ENCODE measurements at places on chromosomes 3 and 15.

DNA sequence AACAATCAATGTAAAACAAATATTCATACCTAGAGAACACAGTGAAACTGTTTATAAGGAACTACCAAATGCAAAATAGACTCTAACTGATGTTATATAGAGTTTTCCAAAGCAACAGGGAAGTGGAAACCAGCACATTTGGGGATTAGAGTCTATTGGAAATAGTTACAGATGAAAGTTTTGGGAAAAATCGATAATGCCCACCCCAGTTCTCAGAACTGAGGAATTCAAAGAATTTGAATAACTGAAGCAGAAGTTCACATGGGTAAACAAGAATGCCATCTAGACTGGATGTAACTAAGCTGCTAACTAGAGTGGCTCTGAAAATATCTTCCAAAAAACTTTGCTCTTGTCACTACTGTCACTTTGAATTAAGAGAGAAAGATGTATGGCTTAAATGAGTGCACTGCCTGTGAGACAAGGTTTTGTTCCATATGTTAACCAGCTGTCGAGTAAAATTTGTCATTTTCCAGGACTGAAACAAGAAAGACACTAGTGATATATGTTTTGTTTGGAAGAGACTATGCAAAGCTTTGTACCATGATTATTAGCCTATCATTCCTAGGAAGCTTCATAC lies 9.2 kb upstream of the DENND4A start:
- DNase-seq = no peak

DNA sequence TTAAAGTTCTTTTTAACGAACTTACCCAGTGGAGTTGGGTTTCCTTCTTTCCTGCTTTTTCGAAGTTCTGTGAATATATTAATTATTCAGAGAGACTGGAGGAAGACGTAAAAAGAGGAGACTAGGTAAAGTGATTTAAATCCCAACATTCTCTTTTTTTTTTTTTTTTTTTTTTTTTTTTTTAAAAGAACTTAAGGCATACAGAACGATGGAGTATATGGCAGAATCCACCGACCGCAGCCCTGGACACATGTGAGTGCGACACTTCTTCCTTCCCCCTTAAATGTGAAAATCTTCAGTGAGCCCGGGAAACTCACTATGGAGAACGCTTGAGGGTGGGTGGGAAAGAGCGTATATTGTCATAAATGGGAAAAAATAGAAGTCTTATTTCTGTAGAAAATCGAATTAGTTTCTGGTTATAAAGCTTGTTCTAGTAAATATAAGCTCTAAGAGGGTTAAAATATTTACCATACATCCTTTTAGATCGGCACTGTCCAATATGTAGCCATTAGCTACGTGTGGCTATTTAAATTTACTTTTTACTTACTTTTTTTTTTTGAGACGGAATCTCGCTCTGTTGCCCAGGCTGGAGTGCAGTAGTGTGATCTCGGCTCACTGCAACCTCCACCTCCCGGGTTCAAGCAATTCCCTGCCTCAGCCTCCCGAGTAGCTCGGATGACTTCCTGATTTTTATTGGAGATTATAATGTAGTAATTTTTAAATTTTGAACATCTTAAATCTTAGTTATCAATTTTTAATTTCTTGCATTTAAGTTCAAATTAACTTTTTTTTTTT lies 892 bp downstream of the NMD3 start:
- DNase-seq = peak; percentile 17

DNA sequence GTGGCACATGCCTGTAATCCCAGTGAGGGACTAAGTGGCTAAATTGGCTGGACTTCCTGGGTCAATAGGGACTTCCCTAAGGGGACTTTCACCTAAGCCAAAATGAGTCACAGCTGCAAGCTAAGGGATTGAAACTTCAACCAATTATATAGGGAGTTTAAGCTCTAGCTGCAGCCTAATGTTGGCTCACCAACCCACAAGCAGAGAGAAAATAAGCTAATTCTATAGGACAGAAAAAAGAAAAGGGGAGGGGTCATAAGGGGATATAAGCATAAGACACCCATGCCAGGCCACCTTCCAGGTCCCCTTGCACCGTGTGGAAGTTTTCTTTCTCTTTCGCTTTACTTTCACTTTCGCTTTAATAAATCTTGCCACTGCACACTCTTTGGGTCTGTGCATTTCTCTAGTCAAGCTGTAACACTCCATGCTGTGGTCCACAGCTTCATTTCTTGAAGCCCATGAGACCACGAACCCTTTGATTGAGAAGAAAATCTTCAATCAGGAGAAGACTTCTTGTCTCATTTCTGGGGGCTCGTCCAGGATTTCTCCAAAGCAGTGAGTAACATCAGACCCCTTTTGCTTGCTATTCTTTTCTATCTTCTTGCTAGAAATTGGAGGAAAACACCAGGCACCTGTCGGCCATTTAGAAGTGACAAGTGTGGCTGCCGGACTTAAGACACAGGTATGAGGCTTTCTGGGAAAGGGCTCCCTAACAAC lies 192.3 kb downstream of the IGSF11 start:
- DNase-seq = no peak

DNA sequence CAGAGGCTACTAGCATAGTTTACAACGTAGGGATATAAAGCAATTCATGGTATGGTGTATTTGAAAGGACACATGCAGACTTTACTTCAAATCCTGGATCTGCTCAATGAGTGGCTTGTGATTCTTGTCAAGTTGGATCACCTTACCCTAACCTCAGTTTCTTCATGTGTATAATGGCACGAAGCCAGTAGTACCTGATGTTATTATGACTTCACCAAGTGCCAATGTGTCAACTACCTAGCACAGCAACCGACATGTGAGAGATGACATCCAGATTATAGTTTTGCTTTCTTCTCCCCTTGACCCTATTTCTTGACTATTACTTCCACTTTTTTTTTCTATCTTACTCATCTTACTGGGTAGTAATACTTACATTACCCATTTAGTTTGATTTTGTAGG lies 304.5 kb downstream of the RBMS3 start:
- DNase-seq = no peak

GRCh38 chr15:53716909-53717876 lies 42.3 kb downstream of the WDR72 start:
- DNase-seq = no peak

DNA sequence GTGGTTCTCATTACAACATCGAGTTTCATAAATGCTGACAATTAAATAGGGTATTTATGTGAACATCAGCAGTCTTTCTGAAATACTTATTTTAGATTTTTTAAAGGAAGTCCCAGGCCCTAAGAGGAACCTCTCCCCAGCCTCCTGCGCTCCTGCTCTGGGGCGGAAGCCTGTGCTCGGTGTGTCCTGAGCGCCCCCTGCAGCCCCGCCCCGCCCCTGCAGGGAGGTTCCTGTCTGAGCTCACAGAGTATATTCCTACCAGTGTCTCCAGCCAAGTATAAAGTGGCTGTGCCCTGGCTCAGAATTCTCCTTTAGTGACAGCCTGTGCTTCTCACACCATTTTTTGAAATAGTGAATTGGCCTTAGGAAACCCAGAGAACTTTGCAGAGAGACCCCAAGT lies 567.9 kb downstream of the GOLGA6L6 start:
- DNase-seq = no peak

GRCh38 chr3:124113485-124113884 lies 121.6 kb upstream of the ROPN1 start:
- DNase-seq = no peak

- DNase-seq = no peak
Measured at GRCh38 chr3:12188681-12189287, 30.1 kb upstream of the TIMP4 start.

GRCh38 chr15:57861034-57861638 lies 154.6 kb downstream of the POLR2M start:
- peak; percentile 59 for DNase-seq

DNA sequence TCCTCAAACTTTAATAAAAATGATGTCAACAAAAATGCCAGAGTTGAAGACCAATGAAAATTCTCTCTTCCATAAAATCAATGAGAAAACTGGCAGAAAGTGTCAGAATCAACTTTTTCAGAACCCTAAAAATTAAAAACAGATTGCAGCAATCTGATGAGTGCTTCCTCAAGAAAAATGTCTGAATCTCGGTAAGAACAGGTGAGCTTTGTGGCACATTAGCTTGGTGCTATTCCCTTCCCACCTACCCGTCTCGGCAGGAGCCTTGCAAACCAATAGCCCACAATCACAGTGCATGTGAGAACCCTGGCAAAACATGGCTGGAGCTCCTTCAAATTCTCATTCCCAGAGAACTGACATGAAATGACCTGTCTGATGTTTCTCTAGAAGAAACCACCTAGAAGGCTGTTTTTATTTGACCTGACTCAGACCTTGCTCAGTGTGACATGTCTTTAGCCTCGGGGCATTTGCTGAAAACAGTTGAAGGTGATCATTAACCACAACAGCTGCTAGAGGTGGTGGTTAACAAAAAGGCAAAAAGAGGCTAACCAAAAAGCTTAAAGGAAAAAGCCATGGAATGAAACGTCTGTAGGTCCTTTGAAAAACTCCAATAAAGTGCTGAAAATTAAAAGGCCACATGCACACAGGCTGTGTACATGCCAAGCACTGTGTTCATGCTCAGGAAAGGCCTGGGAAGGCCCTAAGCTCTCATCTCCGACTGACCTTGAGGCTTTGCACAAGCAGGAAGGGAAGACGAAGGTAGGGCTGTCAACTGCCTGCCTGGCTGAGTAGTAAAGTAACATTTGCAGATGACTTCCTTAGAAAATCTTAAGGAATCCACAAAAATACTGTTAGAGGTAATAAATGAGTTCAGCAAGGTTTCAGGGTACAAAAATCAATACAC lies 253.0 kb upstream of the NSMCE3 start:
- DNase-seq = no peak

- no peak for DNase-seq
Measured at GRCh38 chr3:7095116-7095515, 234.2 kb downstream of the GRM7 start.

GRCh38 chr3:116263842-116264545 lies 181.3 kb downstream of the LSAMP start:
- no peak for DNase-seq

DNA sequence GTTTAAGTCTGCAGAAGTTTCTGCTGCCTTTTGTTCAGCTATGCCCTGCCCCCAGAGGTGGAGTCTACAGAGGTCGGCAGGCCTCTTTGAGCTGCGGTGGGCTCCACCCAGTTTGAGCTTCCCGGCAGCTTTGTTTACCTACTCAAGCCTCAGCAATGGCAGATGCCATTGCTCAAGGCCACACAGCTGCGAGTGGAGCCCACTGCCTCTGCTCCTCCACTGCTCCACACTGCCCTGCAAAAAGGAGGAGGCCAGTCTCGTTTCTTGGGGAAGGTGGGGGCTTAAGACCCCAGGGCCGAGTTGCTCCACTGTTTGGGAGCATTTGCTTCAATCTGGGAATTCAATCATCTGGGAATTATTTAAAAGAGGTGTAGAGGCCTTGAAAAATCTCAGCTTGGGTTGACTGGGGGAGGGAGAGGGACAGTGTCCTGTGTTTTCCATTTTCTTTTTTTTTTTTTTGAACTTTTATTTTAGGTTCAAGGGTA lies 144.6 kb upstream of the MEF2A start:
- DNase-seq = peak; percentile 55

DNA sequence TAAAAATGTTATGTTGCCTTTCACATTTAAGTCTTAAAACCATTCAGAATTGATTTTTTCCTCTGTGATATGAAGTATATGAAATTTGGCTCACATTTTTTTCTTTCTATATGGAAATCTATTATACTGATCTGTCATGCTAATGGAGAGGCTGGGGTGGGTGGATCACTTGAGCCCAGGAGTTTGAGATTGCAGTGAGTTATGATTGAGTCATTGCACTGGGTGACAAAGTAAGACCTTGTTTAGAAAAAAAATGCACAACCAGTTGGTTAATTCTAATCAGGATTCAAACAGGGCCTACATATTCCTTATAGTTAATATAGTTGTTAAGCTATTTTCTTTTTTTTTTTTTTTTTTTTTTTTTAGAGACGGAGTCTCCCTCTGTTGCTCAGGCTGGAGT lies 230.5 kb downstream of the MFSD1 start:
- no peak for DNase-seq

GRCh38 chr3:107767897-107768605 lies 245.3 kb downstream of the BBX start:
- no peak for DNase-seq

GRCh38 chr3:186520957-186521842 lies 23.0 kb downstream of the CRYGS start:
- DNase-seq = no peak

GRCh38 chr3:25870452-25870851 lies 80.6 kb downstream of the OXSM start:
- DNase-seq = no peak

- DNase-seq = no peak
Measured at GRCh38 chr3:185257334-185257733, 3.5 kb upstream of the EHHADH start.

DNA sequence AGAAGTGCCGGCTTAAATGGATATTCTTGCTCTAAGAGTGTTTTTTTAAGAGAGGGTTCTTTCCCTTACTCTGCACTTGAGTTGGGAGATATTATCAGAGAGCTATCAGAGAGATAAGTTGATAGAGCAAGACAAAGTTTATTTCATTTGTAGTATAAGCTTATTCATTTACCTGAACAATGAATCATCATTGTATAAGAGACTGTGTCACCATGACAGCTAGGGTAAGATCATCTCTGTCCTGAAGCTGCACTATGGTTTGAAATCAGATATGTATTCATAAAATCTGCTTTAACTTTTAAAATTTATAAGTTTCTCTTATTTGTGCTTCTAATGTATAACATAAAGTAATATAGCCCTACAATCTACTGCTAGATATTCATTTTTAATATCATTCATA lies 128.1 kb upstream of the ARL6 start:
- DNase-seq = no peak

- no peak for DNase-seq
Measured at GRCh38 chr3:50173685-50174516, 17.5 kb upstream of the GNAT1 start.

DNA sequence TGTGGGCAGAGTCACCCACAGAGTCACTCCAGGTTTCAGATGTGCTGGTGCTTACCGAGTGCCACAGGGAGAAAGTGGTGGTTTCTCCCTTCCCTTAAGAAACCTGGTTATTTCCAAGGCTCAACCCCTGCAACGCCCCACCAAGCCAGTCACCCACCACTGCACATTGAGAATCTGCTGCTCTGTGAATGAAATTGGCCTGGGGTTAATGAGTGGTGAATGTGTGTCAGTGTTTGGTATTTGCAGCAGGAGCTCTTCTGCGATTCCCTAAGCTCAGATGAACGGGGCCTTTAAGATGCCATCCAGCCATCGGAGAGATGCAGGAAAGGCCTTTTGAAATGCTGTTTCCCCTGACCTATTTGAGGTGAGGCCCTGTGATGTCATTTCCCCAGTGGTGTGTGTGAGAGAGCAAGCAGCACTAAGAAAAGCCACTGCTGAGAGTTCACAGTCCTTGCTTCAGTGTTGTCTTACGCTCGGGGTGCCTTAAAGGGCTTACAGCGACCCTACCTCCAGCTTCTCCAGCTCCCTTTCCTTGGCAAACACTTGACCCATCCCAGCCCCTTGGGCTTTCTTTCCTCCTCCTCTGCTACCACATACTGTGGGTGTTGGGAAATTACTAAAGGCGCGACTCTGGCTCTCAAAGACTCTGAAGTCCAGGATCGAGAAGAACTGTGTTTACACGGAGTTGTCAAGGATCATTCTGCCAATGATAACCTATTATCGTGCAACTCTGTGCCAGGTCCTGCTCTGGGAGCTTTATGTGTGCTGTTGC lies 68.9 kb downstream of the SMAD3 start:
- DNase-seq = peak; percentile 88

Data from CD4-positive, alpha-beta T cell treated with Interleukin-17A for 1 hour (primary cell).